NCI-H510A treated with DMSO at 0.1 percent for 48 hours (cell line): ENCODE measurements at places on chromosomes 1 and 21.
A peak's percentile ranks its signal among the peaks of the same experiment; 100 is the strongest.

DNA sequence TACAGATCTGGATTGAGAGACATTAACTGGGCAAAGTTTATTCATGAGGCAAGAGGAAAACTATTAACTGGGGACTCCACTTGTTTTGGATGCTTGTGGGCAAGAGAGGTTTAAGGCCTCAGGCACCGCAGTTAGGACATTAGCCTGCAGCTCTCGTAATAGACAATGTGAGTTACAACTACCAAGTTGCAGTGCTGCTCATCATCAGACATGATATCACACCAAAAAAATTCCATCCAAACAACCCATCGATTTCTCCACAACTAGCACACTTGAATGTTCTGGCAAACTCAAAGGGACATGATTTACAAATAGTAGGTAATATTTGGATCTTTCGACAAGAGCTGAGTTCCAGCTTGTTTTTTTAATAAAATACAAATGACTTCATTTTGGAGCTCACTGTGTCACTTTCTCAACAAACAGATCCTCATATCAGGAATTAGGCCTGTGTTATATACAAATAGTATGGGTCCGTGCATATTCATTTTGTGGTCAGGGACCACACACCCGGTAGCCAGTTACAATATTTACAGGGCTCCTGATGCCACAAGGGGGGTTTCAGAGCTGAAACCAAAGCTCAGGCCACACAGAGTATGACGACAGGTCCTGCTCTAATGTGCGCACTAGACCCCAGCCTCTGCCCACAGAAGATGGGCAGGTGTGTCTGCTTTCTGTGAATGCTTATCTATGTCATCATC, 128.0 kb downstream of the TGFBR3 start:
- DNase-seq: no peak

DNA sequence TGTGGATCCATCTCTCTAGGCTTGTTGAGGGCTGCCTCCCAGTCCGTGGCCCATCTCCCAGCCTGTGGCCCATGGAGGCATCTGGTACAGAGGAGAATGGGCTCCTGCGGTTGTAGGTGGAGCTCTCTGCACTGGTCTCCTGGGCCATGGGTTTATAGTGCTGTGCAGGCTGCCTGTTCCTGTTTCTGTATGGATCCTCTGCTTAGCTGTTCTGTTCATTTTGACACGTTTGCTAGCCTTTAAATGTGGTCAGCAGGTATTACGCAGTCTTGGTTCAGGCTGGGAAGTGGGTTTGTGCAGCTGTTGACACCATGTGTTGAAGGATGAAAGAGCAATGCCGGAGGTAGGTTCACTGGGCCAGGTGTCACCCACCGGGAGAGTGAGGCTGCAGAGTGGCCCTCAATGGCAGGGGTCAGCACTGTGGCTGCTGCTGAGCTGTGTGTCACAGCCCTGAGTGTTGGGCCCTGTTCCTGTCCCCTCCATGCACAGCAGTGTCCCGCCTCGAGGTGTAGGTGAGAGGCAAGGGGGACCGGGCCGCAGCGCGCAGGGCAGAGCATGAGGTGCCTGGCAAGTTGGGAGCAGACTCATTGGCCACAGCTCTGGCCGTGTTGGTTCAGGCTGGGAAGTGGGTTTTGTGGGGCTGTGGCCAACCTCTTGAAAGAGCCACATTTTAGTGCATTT, 39.0 kb downstream of the SNAP47 start:
- DNase-seq: peak; percentile 79

GRCh38 chr1:16111771-16112595, 38.5 kb upstream of the FAM131C start:
- no peak for DNase-seq

GRCh38 chr1:28933277-28933676, 18.9 kb downstream of the EPB41 start:
- no peak for DNase-seq

DNA sequence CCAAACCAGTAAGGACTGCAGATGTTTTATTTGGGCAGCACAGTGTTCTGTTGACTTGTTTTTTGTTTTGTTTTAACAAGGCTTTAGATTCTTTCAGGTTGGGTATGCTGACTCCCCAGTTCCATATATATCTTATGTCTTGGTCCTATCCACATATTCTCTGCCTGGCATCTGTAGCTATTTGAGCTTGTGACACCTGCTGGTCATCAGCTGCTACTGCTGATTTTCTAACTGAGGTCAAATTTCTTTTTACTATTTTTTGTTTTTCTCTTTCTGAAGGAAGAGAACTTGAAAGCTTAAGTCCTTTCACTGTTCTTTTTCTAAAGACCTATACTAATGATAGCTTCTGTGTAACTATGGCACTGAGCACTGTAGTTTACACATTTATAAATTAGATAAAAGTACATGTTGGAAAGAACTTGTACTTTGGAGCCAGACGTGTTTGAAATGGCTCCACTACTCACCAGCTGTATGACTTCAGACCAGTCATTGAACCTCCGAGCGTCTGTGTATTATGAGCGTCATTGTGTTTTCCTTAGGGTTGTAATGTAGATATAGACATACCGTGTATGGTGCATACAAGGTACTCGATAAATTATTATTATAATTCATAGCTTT, 109.4 kb downstream of the NRDC start:
- peak; percentile 49 for DNase-seq

- DNase-seq: no peak
Observed at GRCh38 chr1:96080925-96081324, 640.7 kb upstream of the PTBP2 start.

DNA sequence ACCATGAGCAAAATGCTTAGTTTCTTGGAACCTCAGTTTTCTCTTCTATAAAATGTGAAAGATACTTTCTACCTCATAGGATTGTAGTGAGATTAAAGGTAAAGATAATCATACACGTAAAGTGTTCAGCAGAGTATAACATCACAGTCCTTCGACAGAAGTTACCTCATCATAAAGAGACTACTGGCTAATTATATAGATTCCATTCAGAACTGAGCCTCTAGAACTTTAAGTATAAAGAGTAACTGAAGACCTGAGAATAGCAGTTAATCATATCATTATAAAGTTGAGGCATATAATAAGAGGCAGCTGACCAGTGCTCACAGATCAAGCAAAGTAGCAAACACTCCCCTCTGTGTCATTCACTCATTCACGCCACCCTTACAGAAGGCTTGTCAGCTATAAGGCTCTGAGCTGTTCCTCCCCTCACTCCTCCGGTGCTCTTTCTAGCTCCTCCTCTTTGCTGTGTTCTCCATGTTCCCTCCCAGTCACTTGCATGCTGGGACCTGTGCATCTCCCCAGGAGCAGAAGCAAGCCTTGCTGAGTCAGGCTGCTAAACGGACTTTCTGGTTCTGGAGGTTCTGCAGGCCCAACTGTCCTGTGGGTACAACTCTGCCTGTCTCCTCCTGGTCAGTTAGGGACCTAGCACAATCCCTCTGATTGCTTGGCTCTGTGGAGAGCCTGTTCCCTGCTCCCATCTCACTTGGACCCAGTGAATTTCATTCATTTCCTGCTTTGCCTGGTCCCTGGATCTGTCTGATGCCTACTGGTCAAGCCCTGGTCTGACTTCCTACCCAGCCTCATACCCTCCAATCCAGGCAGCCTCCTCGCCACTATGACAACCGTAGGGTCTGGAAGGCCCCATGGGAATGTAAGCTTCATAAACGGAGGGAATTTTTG, 28.3 kb upstream of the LY9 start:
- DNase-seq: no peak

DNA sequence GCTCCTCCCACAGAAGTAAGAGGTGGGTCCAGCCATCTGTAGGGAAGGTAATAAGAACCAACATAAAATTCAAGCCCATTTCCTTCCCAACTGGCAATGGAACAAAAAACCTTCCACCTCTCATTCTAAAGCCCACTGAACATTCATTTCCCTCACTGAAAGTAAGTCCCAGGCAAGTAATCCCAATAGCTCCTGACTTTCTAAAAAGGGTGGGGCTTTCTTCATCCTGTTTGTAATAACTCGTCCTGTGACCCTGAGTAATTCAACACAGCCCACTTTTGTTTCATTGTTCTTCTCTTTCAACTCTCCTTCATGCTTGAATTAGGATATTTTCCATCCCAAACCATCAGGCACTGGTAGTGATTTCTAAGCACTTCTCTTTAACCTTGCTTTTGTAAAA, 74.9 kb downstream of the DAB1 start:
- DNase-seq: no peak

DNA sequence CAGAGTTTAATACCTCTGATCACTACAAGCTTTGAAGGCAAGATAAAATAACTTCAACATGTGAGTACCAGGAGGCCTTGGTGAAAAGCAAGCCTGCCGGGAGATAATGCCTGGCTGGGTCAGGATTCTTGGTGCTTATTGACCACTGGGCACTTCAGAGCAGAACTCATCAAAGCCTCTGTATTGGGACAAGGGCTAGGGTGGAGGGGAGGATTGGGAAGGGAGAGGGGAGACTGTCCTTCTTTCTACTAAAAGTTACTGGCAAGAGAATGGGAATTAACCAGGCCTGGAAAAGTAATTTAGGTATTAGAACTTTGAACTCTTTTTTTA, 35.2 kb downstream of the NEK2 start:
- no peak for DNase-seq

GRCh38 chr1:219862366-219862765, 66.0 kb downstream of the SLC30A10 start:
- DNase-seq: no peak

- DNase-seq: no peak
Observed at GRCh38 chr1:247110627-247111258, 6.6 kb upstream of the ZNF669 start.

GRCh38 chr1:119542492-119542946, 35.5 kb downstream of the HSD3B1 start:
- DNase-seq: no peak

DNA sequence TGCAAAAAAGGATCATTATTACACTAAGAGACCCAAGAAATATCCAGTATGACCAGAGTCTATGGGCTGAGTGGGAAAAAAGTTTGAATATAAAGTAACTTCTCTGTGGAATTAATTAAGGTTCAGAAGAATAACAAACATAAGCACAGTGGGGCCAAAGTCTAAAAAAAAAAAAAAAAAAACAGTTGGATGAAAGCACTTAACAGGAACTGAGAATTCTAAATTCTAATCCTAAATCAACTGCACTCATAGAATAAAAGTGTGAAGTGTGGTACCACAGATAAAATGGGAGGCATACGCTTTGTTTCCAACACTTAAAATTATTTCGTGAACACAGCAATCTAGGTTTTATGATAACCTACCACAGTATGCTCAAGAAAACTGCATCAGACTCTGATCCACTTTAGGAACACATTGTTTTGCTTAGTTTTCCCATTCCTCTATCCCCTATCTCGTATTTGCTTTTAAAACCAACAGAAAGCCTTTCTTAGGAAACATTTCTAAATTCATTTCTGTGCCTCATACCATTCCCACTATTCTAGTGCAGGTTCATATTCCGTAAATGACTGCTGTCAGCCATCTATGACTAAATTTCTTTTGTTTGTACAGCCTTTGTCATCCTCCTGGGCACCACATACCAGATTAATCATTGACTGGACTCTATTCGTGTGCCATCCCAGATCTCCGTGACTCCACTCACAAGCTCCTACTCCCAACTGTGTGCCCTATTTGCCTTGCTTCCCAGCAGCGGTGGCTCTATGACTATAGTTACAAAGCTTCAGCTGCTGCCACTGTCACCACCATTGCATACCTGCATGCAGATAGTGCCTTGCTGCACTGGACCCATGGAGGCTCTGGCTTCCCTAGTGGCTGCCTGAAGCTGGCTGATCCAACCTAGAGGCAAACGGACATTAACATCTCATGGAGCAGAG, 24.9 kb downstream of the CHML start:
- DNase-seq: no peak

GRCh38 chr1:166164995-166165660, 1.7 kb downstream of the FAM78B start:
- peak; percentile 9 for DNase-seq

GRCh38 chr1:206769304-206769731, 1.3 kb upstream of the IL19 start:
- no peak for DNase-seq

DNA sequence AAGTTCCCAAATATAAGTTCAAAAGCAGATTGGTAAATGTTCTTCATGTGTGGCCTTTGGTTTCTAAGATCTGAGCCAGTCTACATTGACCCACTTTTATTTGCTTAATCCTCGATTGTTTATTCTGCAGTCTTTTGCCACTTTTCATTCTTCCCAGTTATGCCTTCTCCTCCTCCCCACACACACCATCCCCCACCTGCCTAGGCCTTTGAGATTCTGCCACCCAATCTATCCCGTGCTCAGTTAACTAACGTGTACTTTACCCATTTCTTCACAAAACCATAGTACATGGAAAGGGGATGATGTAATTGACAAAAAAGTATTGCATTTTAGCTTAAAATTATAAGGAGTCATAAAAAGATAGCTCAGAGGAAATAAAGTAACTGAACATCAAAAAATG, 3.7 kb downstream of the CFH start:
- no peak for DNase-seq

DNA sequence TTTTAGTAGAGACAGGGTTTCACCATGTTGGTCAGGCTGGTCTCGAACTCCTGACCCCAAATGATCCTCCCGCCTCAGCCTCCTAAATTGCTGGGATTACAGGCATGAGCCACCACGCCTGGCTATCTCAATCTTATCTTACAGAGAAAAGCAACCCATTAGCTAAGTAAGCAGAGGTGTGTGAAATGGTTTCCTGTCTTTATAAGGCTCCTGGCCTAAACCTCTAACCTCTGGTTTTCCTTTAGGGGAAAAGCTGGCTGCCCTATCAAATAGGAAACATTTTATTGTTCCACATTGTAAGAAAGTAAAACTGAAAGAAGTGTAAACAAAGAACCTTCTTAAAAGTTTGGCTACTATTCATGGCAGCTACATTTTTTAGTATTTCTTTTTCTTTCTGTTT, 78.3 kb upstream of the MORC3 start:
- DNase-seq: no peak

- DNase-seq: peak; percentile 80
Observed at GRCh38 chr1:115811140-115811828, 29.6 kb downstream of the NHLH2 start.

DNA sequence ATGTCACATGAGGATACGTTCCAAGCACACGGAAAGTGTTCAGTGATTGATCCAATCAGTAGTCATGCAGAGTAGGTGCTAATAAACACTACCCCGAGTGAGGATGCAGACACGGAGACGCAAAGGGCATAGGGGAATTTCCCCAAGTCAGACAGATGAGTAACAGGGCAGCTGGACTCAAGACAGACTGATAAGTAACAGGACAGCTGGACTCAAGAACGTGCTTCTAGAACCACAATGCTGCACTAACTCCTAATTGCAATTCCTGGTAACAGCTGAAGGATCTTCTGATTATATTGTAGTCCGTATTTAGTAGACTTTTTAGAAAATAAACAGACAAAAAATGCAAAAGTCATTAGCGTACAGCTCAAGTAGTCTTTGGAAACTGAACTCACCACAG, 1.9 kb upstream of the OR2T10 start:
- no peak for DNase-seq

- no peak for DNase-seq
Observed at GRCh38 chr1:44433209-44433608, 28.2 kb downstream of the RNF220 start.
